ENCODE measurements at places on chromosomes 2 and 18.
A peak's percentile ranks its signal among the peaks of the same experiment; 100 is the strongest.

- no peak for DNase-seq
Measured at GRCh38 chr18:40949114-40949950, 1005.7 kb upstream of the PIK3C3 start.

DNA sequence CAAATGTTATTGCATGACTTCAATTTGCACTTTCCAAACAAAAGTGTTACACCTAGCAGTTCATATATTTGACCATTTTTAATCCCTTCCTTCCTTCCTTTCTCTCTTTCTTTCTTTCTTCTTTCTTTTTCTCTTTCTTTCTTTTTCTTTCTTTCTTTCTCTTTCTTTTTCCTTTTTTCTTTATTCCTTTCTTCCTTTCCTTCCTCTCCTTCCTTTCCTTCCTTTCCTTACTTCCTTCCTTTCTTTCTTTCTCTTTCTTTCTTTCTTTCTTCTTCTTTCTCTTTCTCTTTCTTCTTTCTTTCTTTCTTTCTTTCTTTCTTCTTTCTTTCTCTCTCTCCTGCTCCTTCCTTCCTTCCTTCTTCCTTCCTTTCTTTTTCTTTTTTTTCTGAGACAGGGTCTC lies 146.7 kb upstream of the ALKAL2 start:
- DNase-seq = no peak

DNA sequence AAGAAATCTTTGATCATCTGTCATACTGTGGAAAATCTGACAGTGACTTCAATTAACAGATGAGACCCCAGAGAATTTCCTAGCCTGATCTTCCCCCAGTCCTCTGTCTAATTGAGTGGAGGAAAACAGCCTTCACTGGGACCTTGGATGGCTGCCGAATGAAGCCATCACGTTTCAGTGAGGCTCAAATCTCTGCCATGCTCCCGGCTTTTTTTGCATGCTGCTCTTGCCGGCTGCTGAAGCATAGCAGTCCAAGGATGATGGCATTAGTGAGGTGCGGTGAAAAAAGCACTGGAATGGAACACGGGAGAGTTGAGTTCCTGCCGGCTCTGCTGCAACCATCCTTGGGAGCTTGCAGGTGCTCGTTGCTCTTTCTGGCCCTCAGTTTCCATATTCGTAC lies 430.5 kb downstream of the SLC4A3 start:
- DNase-seq = no peak

GRCh38 chr2:191430476-191430875 lies 185.3 kb downstream of the MYO1B start:
- DNase-seq = no peak

DNA sequence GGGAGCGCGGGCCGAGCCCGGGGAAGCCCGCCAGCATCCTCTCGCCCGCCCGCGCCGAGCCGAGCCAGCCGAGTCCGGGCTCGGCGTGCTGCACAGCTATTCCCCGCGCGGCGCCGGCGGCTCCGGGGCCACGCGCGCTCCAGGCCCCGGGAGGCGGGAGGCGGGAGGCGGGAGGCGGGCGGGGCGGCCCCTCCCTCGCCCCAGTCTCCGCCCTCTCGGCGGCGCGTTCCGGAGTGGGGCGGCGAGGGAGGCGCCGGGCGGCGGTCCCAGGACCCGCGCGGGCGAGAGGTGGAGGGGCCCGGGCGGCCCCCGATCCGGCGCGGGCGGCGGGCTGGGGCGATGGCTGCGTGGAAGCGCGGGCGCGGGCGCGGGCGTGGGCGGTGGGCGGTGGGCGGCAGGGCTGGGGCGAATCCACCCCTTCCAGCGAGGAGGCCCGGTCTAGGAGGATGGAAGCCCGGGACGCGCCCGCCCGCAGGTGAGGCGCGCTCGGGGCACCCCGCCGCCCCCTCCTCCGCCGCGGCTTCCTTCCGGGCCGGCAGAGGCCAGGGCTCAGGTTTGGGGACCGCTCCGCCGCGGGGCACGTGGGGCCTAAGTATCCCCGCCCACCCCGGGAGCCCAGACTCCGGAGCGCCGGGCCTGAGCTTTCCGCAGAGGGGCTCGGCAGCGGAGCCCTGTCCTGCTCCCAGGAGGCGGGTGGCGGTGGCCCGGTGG lies at the start of gene ADCY3:
TSS of gene ADCY3 (minus strand) at position 140 of the 711 bp plus-strand sequence. CDS start 1,250 bp downstream, outside the sequence.
- no peak for DNase-seq

DNA sequence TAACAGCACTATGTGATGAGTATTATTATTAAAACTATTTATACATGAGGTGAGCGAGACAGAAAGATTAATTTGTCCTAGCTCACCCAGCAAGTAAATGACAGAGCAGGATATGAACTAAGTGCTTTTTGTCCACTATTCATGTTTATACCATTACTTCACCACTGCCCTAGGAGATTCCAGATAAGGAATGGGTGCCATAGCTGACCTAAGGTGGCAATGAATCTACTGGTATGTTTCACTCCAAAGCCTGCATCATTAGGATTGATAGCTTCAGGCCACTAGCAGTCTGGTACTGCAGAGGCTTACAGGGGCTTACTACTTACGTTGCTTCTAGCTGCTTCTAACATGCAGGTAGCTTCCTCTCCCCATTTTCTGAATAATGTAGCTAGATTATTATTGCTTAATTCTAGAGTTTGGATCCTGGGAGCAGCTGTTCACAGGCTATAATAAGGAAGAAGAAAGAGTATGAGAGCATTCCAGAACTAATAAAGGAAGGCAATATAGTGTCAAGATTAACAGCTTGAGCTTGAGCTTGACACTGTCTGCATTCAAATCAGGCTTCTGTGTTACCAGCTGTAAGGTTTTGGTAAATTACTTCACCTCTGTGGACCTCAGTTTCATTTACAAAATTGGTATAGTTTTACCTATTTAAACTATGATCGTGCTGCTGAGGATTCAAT lies 153.7 kb downstream of the GALNT3 start:
- no peak for DNase-seq

- DNase-seq = no peak
Measured at GRCh38 chr2:11842336-11842735, 95.9 kb downstream of the LPIN1 start.

DNA sequence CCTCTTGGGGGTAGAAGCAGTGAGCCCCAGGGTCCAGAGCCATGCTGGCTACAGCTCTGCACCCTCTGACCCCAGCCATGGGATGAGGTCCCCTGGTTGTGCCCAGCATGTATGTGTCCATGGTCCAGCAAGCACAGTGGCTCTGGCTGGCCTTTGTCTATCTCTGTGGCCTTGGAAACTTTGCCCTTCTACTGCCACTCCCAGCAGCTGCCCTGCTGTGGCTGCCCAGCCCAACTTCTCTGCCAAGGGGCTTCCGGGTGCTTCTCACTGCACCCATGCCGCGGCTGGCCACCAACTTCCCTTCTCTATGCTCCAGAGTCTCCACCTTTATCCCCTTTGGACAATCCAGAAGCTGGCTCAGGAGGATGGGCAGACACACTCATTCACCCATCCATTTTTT lies 18.8 kb downstream of the TMEM185B start:
- DNase-seq = no peak

DNA sequence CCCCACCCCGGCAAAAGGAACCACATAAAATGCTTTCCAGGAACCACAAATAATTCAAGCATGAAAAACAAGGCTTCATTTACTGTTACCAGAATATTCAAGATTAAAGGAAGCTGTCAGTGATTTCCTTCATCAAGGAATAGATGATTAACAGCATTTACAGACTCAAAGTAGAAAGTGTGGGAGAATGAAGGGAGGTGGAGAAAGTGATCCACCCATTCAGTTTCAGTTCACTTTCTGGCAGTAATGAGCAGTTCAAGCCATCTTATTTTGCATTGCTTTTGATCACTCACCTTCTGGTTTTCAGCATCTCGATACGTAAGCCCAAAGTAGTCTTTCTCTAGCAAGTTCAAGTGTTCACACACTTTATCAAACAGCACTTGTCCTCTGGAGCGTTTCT lies 99.0 kb downstream of the EPB41L3 start:
- DNase-seq = no peak

DNA sequence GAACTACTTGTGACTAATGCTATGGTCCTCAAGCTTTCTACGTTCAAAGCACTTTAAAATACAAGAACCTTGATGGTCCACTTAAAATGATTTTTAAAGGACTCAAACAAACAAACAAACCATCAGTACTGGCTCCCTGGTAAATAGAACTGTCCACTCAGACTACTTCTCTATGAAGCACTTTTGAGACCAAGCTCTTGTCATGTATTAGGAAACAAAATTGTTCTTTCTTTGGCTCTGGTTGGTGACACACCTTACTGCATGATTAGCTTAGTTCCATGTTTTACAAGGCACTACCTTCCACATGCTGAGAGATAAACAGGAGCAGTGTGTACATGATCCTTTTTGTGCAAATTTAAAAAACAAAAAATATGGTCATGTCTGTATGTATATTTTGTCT lies 19.7 kb downstream of the DARS1 start:
- no peak for DNase-seq

DNA sequence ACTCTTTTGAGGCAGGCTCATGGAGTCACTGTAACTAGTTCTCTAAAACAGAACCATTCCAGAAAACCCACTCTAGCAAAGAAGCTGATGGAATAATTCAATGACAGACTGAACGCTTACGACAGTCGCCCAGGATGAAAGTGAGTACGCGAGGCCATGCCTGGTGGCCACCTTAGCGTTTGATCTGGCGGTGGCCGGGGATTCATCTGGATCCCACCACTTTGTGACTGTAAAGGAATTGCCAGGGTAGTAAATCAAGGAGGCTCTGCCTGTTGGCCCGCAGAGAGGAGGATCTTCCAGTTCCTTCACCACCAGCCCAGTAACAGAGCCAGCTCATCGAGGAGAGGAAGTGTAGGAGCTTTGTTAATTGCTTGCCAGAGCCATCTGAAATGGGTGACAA lies 34.6 kb downstream of the GREB1 start:
- DNase-seq = no peak

- DNase-seq = no peak
Measured at GRCh38 chr2:19364014-19364413, 5.6 kb upstream of the OSR1 start.

DNA sequence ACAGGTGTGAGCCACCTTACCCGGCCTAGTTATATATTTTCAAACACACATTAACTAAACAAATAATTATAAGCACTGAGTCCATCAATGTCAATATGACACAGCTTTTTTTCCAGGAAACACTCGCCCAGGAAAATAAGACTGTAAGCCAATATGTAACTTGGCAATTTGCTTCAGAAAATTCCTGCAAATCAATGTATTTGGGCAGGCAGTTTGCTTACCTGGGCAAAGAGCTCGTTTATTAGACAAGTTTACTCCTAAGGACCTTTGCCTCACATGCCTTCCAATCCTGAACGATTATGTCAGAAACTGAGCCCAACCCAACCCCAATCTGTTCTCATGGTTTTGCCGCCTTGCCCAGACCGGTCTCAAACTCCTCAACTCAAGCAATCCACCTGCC lies 34.7 kb upstream of the NDUFV2 start:
- DNase-seq = no peak

DNA sequence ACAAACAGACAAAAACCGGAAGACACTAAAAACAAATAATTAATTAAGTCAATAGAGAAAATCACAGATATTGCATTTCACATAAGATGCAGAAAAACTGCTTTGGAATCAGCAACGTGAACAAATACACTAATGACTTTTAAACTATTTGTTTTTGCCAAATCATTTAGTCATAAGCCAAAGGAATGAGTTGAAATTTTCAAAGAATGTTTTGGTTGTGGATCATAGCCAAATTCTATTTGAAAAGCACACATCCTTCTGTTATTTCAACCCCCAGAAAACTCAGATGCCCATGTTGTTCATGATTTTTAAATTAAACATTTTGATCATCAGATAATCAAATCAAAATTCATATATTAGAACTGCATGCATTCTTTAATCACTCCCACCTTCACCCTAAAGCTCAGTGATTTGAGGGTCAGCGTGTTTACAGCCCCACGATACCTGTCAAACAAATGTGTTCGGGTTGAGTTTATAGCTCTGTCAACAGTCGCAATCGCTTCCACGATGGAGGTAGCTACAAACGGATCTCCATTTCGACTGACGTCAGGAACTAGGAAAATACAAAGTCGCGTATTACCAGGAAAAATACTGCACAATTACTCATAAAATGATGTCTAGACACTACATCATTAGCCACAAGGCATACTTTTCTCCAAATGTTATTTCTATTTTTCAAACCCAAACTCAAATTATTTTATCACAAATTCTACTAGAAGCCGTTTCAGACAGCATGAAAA lies 90.2 kb downstream of the PXDN start:
- peak; percentile 59 for DNase-seq

DNA sequence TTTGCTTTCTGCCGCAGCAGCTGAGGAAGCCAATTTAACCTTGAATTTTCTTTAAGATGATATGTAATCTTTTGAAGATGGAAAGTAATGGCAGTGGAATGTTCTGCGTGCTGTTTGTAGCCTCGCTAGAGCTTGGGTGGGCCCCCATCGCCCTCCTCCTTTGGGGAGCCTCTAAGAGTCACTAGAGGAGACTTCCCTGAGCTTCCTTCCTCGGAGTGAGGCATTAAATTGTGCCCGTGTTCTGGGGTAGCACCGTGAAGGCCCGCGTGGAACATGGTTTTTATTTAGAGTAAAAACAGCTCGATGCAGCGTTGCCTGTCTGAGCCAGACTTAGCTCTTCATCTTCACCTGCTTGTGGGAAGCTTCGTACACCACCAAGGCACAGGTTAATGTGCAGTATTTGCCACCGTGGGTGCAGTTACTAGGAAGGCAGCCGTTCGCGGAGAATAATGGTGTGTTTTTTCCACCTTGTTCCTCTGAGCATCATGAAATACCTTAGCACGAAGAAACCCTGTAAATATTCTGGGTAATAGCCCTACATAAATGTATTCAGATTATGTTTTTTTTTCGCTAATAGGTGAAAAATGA lies 38.5 kb downstream of the NCK2 start:
- no peak for DNase-seq

- peak; percentile 17 for DNase-seq
Measured at GRCh38 chr2:72222829-72223564, 75.3 kb upstream of the CYP26B1 start.

DNA sequence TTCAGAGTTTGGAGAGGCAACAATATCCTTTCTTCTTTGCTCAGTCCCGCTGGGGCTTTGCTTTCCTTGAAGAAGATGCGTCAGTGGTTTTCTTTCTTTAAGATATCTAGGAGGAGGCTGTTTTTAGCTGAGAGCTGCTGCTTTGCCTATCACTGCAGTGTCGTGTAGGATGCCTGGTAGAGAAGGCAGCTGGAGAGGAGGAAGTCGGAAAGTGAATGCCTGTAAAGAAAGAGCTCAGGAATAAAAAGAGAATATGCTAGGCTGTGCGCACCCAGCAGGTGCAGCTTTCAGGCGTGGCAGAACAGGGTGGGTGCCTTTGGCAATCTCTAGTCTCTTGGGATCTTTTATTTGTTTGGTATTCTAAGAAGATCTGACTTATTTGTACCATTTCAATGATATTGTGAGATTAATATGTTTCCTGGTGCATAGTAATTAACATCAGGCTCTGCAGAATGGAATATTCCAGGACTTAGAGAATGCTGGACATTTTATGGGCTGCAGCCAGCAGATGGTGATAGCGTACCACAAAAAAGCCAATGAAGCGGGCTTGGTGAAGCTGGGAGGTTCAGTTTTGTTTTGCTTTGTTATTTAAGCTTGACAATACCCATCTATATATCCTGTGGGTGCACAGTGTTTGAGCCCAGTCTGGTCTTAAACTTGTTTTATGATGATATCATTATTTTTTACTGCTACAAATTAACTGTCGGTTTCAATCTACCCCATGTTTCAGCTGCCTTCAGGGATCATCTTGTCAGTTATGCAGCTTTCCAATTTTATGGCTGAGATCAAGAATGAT lies 34.9 kb downstream of the CAVIN2 start:
- DNase-seq = peak; percentile 29
